Tibial nerve (tissue), 4 donors: ENCODE measurements at places on chromosomes 1 and 21. TPM values are rescaled to one million over a fixed set of nuclear protein-coding genes. Genes with fewer than 3 reads are reported as not detected.
A peak's percentile ranks its signal among the peaks of the same experiment; 100 is the strongest.

DNA sequence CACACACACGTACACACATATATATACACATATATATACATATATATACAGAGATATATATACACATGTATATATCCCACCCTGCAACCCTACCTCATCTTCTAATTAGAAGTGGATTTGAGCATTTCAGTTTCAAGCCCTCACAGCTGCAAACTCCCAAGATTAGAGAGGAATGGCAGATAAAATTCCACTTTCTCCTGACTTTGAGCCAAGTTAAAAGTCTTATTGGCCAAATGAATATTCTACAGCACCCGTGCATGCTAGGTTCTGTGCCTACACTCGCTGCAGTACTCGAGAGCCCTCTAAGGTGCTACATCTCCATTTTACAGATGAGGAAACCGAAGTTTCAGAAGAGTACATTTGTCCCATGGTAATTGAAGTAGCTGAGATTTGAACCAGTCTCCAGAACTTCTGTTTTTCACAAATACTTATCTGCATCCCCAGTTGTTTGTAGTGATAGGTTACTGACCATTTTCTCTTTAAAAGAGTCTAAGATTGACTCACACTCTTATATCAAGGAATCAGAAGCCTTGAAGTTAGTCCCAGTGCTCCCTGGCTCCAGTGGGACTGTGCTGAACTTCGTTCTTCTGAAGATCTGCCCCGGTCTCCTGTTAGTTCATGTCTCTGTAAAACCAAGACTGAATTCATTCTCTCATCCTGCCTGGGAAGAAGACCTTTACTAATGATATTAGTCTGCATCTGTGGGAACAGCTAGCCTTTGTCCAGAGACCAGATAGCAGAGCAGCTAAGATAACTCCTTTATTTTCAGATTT lies 292.1 kb downstream of the TM2D1 start:
- no peak for DNase-seq

GRCh38 chr1:227540170-227541098 lies 22.9 kb upstream of the ZNF678 start:
- DNase-seq = no peak

- DNase-seq = no peak
Measured at GRCh38 chr1:178324003-178324402, 172.8 kb downstream of the CLEC20A start.

DNA sequence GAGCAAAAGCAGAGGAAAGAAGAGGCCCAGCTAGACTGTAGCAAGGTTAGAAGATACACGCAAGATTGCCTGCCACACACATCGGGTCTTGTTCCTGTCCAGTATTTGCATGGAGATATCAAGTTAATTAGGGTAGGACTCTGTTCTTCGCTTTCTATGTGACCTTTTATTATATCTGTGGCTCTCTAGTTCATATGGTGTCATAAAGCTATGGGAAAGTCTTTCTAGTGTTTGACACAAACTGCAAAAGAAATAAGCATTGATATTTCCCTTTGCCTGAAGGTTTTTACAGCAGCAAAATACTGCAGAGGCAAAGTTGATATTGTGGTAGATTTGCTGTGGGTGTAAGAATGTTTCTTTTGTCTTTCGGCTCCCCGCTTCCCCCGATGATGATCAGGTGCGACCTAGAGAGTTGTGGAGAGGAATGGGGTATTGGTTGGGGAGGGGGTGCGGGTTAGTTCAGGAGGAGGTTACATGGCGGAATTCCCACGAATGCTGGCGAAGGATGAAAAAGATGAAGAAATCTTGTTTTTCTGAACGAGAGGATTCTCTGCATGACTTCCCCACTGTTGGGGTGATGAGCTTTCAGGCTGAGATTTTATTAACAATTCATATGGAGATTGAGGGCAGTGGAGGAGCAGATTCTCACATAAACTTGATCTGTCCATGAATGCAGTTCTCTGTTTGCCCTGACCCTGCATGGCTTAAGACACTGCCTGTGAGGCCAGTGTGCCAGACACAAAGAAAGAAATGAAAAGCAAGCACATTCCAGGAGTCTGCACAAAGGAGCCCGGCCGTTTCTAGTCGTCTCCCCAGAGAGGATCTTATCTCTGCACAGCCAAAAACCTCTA lies 550.2 kb downstream of the USP25 start:
- DNase-seq = no peak

- DNase-seq = no peak
Measured at GRCh38 chr1:173043253-173043652, 7.5 kb downstream of the TNFSF18 start.

DNA sequence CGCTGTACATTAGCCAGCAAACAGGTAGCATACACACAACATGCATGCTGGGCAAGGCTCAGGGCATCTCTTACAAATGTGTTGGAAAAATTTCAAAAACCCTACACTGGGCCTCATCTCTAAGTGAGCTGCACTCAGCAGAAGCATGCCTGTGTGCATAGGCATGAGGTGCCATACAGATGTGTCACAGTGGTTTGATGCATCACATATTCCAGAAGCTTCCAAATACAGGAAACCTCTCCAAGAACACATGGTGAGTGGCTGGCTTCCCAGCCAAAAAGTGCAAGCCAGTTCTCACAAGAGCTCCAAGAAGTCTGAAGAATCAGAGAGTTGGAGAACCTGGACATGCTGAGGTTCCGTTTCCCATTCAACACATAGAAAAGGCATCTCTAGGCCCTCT lies 58.3 kb downstream of the CD46 start:
- no peak for DNase-seq

GRCh38 chr21:45935628-45936027 lies 45.9 kb upstream of the COL6A1 start:
- DNase-seq = no peak

- peak; percentile 46 for DNase-seq
Measured at GRCh38 chr1:84847253-84848250, 45.5 kb downstream of the LPAR3 start.

GRCh38 chr21:37058261-37058660 lies 14.6 kb downstream of the PIGP start:
- no peak for DNase-seq

DNA sequence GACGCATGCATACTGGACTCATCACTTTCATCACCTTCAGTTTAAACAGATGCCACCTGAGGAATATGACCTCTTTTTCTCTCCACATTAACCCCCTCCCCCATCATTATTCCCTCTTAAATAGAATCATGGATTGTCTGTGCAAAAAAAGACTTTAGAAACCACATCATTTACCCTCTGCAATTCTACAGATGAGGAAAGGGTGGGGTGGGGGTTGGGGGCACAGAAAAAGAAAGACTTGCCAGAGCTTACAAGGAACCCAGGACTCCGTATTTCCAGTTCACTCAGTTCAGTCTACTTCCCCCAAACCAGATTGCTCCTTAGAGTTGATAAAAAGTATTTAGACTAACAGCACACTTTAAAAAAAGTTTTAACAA lies 26.2 kb upstream of the NFIA start:
- DNase-seq = no peak

DNA sequence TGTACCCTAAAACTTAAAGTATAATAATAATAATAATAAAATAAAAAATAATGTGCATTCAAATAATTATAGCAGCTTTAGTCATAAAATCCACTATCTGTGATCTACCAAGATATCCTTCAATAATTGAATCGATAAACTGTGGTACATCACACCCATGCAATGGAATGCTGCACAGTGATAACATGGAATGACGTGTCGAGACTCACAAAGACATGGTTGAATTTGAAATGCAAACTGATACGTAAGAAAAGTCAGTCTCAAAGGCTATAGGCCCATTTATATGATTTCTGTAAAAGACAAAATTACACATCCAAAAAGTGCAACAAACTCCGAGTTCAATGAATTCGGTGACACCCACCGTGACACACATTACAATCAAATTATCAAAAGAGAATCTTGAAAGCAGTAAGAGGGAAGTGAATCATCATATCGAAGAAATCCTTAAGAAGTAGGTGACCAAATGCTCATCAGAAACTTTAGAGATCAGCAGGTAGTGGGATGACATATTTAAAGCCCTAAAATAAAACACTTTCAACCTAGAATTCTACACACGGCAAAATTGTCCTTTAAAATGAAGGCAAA lies 5.2 kb upstream of the SPRR2E start:
- DNase-seq = no peak

GRCh38 chr1:39130325-39130724 lies 74.2 kb upstream of the MACF1 start:
- no peak for DNase-seq

DNA sequence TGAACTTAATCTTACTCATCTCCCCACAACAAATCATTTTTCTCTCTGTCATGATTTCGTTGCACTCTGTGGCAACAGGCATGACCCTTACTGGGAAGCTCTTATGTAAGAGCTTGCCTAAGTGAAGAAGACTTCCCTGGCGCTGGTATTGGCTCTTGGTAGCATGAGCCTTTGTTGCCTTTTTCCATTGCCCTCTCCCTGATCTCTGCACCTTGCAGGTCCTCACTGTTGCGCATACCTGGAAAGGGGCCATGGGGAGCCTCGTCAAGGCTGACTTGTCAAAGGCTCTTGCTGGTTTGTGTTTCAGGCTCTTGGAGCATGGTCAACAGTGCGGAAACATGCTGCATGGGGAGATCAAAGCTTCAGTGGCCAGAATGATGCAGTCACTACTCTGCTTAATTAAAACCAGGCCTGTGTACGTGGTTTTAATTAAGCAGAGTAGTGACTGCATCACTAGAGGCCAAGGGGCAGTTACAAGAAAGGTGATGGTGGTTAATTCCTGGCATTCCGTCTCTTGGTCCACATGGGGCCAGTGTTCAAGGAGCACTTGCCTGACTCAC lies 141.3 kb downstream of the SPATA46 start:
- DNase-seq = peak; percentile 10

GPR161 gene
- 9.0 TPM for total RNA-seq

SLAMF7 gene
- 0.22 TPM for total RNA-seq

NR0B2 gene
- total RNA-seq = not detected
